Omental fat pad (tissue), 4 donors: ENCODE measurements at places on chromosomes 3 and 15.

DNA sequence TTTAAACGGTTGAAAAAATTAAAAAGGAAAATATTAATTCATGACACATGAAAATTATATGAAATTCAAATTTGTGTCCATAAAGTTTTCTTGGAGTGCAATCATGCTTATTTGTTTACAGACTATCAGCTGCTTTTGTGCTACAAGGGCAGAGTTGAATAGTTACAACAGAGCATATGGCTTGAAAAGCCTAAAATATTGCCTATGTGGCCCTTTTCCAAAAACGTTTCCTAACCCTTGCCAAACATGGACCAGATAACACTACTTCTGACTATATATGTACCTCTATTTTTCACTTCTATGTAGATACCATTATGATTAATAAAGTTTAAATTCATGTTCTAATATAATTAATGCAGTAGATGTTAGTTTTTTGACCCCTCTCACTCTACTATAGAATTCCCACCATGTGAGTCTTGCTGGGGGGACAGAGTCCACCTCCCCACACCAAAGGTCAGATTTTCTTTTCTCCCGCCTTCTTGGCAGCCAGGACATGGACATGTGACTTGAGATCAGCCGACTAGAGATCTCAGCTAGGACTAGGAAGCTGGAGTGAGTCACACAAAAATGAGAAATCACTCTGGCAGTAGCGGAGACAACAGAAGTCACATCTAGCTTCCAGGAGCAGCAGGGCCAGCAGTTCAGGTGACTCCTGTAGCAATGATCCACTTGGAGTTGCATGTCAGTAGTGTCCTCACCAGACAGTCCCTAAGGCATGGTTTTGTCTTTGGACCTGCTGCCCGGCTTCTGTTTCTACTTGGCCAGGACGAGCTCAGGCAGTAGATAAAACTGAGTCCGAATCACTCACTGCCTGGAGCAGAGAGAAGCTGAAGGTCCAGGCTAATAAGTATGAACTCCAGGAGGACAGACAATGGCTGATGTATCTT, 22.4 kb downstream of the CIAO2A start:
- DNase-seq: peak; percentile 50

DNA sequence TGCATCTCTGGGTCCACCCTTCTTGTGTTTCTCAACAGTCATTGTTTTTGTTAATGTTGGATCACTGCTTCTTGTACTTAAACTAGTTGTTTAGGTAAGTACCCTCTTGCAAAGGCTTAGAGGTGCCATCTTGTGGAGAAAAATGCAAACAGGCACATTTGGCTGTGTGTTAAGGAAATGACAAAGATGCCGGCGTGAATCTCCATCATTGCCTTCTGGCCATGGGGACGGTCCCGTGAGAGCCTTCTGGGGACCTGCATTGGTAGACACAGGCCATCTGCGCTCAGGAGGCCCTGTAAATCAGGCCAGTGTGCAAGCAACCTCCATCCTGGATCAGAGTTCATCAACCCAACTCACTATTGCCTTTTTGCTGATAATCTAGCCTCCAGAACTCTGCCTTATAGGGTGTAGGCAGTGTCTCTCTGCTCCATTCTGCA, 158.6 kb upstream of the NR2E3 start:
- no peak for DNase-seq

GRCh38 chr15:79283252-79284048, 928 bp downstream of the ANKRD34C start:
- no peak for DNase-seq

DNA sequence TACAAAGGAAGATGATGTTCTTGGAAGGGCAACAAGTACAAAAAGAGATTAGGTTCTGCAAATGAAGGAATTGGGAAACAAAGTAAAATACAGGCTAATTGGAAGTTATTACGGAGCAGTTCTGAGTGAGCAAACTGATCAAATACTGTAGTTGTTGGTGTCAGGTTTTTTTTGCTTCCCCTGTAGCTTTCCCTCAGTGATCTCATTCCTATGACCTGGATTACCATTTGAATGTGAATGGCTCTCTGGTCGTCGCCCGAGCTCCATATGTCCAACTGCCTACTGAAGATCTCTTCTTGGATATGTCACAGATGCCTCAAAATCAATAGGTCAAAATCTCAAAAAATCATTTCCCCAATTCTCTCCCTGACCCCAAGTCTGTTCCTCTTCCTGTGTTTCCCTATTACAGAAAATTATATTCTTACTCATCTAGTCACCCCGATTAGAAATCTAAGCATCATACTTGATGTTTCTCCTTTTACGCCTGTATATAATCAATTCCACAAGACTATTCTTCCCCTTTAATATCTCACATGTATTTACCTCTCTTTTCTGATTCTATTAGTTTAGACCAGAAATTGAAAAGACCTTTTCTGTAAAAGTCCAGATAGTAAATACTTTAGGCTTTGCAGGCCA, 29.0 kb downstream of the GOLM2 start:
- no peak for DNase-seq

- no peak for DNase-seq
These were observed 225.6 kb upstream of the STRIT1 start for GRCh38 chr3:155519078-155519477.

DNA sequence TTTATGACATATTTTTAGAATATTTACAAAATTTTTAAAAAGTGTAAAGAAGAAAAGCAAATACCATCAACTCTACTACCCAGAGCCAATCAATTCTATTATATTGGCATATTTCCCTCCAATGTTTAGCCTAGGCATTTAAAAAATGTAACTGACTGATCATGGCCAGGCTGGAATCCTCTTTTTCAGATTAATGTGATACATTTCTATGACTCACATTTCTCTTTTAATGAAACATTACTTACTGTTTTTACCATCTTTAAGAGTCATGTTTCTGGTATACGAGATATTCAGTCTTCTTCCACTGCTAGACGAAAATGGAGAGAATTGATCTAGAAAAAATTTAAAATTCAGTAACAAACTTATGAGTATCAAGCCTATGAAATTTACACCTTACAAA, 53.4 kb upstream of the DCUN1D1 start:
- no peak for DNase-seq

- no peak for DNase-seq
These were observed 165.5 kb downstream of the FBLN2 start for GRCh38 chr3:13714251-13714916.

DNA sequence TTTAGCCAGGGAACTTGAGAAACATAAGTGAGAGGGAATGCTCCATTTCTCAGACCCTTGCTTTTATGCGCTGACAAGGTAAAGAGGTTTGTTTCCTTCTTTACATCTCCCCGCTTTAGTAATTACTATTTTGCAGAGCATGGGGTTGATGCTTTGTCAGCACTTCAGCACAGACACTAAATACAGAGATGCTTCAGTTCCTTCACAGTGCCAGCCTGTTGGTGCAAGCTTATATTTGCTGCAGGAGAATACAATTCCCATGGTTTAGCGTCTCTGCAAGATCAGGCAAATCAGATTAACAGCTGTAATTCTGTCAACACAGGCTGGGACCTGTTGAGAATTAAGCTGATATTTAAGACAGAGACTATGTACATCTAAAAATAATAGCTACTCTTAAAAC, 2.9 kb downstream of the FMN1 start:
- no peak for DNase-seq

GRCh38 chr15:62962101-62962995, 80.2 kb upstream of the TPM1 start:
- DNase-seq: no peak

- no peak for DNase-seq
These were observed 289.8 kb upstream of the ROPN1 start for GRCh38 chr3:124281453-124282316.

GRCh38 chr15:70853318-70853972, 512 bp downstream of the LARP6 start:
- DNase-seq: no peak

- no peak for DNase-seq
These were observed 103.4 kb downstream of the EDEM1 start for GRCh38 chr3:5290915-5291314.

DNA sequence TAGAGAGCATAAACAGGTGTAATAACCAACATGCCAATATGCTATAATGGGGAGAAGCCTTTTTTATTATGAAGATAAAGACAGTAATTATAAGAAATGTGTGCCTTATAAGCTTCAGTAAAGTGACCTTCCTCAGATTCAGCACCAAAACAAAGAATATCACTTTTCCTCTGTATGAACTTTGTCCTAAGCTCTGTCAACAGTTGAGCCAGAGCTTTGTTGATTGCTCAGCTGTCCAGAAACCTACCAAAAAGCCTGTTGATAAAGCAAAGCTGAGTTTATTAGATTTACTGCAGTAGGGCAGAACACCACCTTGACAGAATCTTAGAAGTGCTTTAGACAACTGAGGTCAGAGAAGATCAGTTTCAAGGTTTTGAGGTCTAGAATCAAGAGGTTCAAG, 635.3 kb downstream of the EDEM1 start:
- no peak for DNase-seq

DNA sequence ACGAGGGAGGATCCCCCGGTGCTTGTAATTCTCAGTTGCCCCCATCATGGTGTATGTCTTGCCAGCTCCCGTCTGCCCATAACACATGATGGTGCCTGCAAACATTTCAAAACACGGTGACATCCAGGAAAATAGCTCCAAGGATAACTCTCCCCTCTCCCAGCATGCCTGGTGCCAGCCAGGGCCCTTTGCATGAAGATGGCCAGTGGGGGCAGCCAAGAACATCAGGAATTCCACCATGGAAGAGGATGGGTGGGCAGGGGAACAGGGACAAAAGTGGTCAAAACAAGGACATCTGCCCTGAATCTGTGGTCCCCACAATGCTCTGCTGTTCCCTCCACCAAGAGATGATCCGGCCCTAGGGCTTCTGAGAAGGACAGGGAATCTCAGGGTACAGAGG, 9.0 kb downstream of the KIF9 start:
- no peak for DNase-seq

DNA sequence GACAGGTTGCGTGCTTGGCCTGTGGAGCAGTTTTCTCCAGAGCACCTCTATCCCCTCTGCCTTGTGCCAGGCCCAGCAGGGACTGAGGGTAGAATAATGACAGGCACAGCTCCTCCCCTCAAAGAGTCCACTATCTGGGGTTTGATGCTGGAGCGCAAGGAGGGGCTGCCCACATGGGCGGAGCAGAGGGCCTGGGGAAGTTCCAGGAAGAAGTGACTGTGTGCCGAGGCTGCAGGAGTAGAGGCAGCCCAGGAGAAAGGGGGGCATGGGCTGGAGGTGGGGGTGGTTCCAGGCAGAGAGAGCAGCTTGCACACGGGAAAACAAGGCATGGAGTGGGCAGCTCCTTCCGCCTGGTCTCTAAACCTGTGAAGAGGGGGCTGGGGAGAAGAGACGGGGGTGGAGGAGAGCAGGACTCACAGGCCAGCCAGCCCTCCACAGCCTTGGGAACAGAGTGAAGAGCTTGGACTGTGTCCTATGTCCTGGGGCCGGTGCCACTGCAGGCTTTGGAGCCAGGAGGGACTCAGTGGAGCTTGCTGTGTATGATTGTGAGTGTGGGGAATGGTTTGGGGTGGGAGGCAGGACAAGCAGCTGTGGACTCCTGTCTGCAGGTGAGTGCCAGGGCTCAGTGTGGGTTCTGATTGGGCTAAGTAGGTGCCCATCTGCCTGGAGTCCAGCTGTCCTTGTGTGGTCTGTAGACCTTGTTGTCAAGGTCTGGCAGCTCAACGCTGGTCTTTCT, 48.1 kb downstream of the APBA2 start:
- no peak for DNase-seq
